Breast epithelium (tissue), 4 donors: ENCODE measurements at places on chromosomes 3 and 15. TPM values are rescaled to one million over a fixed set of nuclear protein-coding genes. Genes with fewer than 3 reads are reported as not detected.
A peak's percentile ranks its signal among the peaks of the same experiment; 100 is the strongest.

LRTM1 gene
- total RNA-seq, result not detected

ZNF445 gene
- total RNA-seq, result 5.8 TPM

- peak; percentile 52 for DNase-seq
Measured at GRCh38 chr15:72783004-72783639, 436 bp downstream of the ADPGK start.

- DNase-seq, result no peak
Measured at GRCh38 chr3:111618945-111619344, 23.8 kb upstream of the ZBED2 start.

DNA sequence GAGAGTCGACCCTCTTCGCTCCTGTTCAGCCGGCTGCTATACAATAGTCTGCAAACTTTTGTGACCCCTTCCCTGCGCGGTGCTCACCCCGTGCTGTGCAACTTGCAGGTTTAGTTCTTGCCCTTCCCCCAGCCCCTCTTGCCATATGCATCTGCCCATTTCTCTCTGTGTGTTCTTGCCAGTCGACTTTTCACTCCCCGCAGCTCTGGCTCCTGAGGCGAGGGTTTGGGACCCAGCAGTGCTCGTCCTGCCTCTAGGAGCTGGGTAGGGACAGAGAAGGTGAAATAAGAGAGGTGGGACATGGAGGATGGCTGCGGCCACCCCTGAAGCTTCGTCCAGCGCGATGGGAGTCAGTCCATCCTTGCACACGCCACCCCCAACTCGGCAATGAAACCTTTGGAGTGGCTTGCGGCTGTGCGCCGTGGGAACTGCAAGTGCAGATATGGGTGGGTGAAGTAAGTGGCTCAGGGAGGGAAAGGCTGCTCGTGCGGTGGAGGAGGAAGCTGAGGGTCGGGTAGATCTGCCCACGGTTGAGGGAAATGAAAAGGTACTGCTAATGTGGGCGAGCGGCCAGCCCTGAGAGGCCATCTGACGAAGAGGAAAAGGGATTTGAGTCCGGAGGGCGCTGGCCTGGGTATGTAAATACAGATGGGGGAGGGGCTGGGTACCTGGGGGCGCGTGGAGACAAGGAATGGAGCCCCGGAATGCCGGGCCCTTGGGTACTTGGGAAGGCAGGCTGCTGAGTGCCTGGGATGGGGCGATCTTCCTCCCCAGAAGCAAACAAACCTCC, 1.0 kb downstream of the LRRC3B start:
- no peak for DNase-seq

DNA sequence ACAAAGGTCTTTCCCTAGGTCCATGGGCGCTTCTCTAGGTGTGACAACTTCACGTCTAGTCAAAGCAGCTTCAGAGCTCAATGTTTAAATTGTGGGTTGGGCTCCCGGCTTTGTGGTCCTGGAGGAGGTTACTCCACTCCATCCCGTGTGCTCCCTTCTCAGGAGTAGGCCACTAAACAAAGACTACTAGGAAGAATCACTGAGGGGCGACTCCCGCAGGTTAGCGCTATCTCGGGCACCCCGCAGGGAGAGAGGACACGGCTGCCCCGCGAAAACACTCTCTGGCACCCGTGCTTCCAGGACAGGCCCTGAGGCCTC, 500 bp downstream of the PARP6 start:
- no peak for DNase-seq

- DNase-seq, result no peak
Measured at GRCh38 chr3:68773401-68773800, 158.9 kb downstream of the TAFA4 start.

FGF12 gene
- total RNA-seq, result 2.1 TPM

GRCh38 chr3:141331377-141332318, 36.7 kb upstream of the ZBTB38 start:
- DNase-seq, result no peak

CCR1 gene
- 9.2 TPM for total RNA-seq

GRCh38 chr3:14335774-14336748, 66.3 kb upstream of the SLC6A6 start:
- DNase-seq, result peak; percentile 47

DNA sequence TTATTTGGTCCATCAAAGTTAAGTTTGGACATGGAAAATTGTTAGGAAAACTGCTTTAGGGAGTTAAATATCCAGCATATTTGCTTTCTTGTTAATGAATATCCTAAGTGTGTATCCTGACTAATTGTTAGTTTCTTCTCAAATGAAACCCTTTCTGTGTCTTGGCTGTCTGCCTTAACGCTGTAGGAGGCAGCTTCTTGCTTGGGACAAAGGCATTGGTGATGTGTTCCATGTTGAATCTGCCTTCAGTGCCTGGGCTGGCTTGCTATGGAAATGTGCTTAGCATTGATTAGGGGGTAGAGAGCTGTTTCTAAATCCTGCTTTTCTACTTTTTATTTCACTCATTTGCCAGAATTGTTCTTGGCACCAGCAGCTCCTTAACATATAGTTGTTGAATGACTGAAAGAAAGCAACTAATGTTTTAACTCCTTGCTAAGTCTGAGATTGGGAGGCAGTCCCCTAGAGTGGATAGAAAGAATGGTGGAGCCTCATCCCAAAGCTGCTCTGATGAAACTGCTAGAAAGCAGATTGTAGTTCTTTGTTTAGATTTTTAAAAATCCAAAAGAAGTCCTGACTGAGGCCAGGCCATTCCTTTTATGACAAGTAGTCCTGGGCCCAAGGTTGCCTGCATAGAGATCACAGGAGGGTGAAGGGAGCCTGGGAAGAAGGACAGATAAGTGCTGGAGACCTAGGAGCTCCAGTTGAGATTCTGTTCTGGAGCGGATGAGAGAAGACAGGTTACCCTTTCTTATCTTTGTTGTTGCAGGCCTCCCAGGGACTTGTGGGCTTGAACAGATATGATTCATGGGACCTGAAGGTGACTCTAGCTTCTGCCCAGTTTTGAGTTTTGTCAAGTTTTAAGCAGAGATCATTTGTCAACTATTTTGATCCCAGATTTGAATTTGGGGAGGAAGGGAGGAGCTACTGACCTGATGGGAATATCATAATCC, 39.3 kb downstream of the OXNAD1 start:
- no peak for DNase-seq

- no peak for DNase-seq
Measured at GRCh38 chr3:21665444-21666100, 85.4 kb downstream of the ZNF385D start.
